Stimulated activated naive B cell treated with anti-CD40 and anti-IgM and Interleukin-4, amounts not matched to agents 10 μg/mL and 1 μg/mL and 100 μg/mL, for 72 hours (primary cell): ENCODE measurements at places on chromosomes 1 and 21.

- DNase-seq, result no peak
These were observed 2.0 kb downstream of the MATN1 start for GRCh38 chr1:30721341-30721793.

DNA sequence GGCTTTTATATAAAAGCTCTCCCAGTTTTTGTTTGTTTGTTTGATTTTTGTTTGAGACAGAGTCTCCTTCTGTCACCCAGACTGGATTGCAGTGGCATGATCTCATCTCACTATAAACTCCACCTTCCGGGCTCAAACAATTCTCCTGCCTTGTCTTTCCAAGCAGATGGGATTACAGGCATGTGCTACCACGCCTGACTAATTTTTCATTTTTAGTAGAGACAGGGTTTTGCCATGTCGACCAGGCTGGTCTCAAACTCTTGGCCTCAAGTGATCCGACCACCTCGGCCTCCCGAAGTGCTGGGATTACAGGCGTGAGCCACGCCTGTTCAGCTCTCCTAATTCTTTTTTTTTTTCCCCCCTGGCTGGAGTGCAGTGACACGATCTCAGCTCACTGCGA is 4.4 kb downstream of the PCAT6 start:
- DNase-seq, result no peak

- no peak for DNase-seq
These were observed at the start of gene SLAMF8 for GRCh38 chr1:159826441-159827101. Gene SLAMF8, plus strand, starts transcription at chr1:159826873. Its CDS starts 26 bp downstream, at chr1:159826899.

DNA sequence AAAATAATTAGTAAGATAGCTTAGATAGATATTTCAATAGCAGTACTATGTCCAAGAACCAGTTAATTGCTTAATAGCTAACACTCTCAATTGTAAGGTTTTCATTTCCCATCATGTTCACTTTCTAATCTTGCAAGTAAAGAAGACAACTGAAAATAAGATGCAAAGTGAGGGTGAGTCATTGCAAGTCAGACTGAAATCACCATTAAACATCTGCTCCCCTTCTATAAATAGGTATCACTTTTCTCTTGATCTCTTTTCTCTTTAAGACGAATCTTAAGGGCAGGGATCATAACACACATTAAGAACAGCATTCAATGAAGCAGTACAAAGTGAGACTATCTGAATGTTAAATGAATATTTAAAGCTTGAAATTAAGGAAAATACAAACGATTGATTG is 40.4 kb downstream of the UBR4 start:
- DNase-seq, result no peak
